Activated T-helper 1 cell treated with anti-CD3 and anti-CD28 coated beads, Interleukin-12 subunit alpha, Interleukin-12 subunit beta, Interleukin-2, Interleukin-4 antibody, amounts not matched to agents 30 ng/mL and 10 ng/mL and 1 ng/mL, durations not matched to agents 14 hours and 24 hours and 36 hours (primary cell): ENCODE measurements at places on chromosomes 3 and 15.

- no peak for DNase-seq
Observed at GRCh38 chr3:195773956-195774537, 37.7 kb downstream of the MUC4 start.

- no peak for DNase-seq
Observed at GRCh38 chr3:135944831-135945230, 20.7 kb upstream of the PPP2R3A start.

GRCh38 chr3:87088993-87089841 is 98.3 kb upstream of the VGLL3 start:
- DNase-seq, result no peak

- DNase-seq, result no peak
Observed at GRCh38 chr3:195286115-195286872, 15.3 kb upstream of the XXYLT1 start.

GRCh38 chr15:96330450-96331143 is at the start of gene NR2F2:
Gene NR2F2 (plus strand): TSS chr15:96330700. CDS start chr15:96332106, 1,406 bp downstream.
- DNase-seq, result peak; percentile 47

GRCh38 chr15:38440353-38441129 is 13.4 kb upstream of the FAM98B start:
- DNase-seq, result peak; percentile 38

GRCh38 chr15:50676799-50677483 is 9.7 kb downstream of the TRPM7 start:
- DNase-seq, result no peak

- no peak for DNase-seq
Observed at GRCh38 chr3:119695480-119695879, 7.3 kb upstream of the CFAP91 start.

DNA sequence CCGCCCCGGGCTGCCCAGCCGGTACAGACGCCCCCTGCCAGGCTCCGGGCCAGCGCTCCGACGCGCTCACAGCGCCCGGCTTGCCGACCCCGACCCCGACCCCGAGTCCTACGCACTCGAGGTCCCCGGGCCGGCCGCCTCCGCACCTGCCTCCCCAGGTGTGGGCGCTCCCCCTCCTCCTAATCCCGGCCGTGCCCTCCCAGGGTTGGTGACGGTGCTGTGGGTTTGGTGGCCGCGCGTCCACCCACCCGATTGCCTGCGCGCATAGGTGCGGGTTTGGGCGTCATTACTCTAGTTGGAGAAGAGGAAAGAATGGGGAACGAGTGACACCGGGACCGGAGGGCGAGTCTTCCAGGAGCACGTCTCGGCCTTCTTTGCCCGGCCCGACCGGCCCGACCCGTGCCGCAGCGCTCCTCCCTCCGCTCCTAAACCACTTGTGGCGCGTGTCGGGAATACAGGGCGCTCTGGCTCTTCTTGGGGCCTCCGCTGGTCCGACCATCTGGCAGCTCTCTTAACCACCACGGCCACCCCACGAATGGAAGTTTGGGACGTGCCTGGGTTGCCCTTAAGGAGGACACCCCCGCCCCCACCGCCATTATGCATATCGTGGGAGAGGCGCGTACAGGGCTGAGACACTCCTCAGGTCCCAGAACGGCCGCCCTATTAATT is 810 bp upstream of the THRB start:
- no peak for DNase-seq

- DNase-seq, result no peak
Observed at GRCh38 chr3:115683773-115684172, 60.5 kb downstream of the GAP43 start.

DNA sequence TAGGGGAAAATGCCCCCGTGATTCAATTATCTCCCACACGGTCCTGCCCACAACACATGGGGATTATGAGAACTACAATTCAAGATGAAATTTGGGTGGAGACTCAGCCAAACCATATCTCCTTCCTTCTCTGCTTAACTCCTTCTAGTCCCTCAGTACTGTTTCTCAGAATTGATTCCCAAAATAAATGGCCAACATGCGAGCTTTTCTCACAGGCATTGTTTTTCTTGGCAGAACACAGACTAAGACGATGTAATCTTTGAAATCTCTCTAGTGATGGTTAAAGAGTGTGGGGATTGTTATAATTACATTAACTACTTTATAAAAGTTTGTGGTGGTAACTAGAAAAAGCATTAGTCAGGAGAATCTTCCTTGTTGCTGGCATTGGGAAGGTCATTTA is 366.5 kb downstream of the LPP start:
- DNase-seq, result no peak

GRCh38 chr3:195596765-195597171 is 13.0 kb upstream of the APOD start:
- no peak for DNase-seq

DNA sequence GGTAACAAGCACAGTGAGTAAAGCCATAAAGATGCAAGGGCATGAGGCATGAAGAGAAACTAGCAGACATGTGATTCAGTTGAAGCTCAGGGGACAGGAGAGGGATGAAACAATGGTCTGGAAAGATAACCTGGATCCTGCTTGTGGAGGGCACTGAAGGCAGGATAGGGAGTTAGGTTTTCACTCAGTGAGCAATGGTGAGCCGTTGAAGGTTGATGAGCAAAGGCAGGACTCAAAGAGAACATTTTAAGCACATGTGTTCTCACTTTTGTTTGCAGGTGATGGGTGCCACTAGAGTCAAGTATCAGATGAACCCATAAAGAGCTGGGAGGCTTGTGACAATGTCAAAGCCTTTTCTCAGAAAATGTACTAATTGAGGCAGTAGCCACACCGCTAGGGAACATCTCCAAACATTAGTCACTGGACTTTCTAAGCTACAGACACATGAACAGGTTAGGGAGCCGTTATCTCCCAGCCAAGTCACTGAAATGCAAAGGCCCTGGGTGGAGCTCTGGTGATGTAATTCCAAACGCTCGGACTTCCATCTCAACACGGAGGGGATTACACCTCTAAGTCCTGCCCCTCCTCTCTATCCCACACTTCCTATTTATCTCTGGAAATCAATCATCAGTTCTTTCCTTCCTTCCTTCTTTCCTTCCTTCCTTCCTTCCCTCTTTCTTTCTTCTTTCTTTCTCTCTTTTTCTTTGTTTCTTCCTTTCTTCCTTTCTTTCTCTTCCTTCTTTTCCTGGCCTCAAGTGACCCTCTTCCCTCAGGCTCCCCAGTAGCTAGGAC is 22.7 kb downstream of the KLHL6 start:
- DNase-seq, result no peak

DNA sequence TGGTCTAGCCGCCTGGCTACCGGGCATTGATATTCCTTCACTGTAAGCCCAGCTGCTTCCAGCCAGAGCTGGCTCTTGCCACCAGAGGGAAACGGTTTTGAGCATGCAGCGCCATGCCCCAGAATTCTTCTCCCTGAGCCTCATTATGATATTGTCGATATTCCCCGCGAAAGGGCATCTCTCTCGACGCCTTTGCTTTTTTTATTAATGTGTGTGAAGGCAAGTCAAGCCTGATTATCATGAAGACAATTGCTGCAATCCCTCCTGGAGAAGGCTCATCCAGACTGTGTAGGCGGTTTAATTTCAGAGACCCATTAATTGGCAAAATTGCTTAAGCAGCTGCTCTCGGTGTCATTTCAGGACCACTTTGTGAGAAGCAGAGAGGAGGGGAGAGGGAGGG is 321.2 kb upstream of the TLE3 start:
- DNase-seq, result no peak

GRCh38 chr15:85727068-85727467 is 67.7 kb downstream of the KLHL25 start:
- DNase-seq, result no peak

DNA sequence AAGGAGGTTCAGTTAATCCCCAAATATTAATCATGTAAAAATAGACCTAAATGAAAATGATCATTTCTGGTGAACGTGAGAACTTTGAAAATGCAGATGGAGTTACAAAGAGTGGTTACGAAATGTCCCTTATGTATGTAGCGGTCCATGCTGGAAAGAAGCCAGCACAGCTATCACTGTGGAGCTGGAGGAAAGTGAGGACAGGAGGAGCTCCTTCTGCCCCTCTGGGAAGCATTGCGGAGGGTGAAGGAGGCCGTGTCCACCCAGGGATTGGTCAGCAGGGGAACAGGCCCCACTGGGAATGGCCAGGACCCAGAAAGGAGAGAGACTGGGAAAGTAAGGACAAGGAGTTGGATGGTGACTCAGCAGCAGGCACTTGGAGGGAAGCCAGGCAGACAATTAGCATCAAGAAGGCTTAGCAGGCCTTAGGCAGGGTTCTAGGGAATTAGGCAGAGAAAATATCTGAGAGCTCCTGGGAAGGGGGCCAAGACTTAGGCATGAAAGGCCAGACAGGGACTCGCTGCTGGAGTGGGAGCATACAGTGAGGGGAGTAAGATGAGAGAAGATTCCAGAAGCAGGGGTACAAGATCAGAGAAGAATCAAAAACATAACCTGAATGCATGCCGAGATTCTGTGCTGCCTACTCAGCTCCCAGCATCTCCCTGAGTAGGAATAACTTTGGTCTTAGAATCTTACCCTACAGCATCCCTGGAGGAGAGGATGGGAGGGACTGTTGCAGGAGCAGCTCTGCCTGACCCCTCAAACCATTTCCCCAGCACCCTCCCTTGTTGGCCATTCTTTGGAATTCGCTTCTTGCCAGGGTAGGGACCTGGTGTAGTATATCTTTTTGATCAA is 171.0 kb upstream of the UMPS start:
- DNase-seq, result no peak

DNA sequence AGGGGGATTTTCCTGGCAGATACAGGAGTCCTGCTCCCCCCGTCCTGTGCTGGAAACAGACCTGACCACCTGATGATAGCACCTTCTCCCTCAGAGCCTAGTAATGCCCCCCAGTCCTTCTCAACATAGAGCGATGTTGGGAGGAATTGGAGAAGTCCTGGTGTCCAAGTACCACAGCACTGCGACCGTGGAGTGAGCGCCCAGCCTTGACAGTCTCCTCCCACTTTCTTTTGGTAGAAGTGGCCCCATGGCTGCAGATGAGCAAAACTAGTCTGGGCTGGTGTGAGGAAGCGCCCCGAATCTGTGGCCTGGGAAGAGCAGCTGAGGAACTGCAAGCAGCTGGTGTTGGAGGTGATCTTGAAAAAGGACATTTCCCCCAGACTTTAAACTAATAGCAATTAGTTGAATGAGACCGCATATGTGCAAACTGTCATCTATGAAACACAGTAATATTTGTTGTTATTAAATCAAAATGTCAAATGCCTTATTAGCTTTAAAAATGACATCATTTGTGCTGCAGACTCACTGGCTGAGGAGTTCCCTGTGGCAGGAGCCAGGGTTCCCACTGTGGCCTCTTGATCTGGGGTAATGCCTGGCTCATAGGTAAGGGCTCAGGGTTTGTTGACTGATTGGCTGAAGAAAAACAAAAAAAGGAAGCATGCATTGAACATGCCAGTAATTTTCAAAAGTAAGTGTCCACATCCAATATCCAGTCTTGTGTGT is 121.8 kb downstream of the CACNA2D3 start:
- DNase-seq, result no peak

- no peak for DNase-seq
Observed at GRCh38 chr3:149424918-149425317, 47.5 kb upstream of the TM4SF1 start.

GRCh38 chr3:37918627-37919026 is 56.9 kb downstream of the CTDSPL start:
- no peak for DNase-seq

DNA sequence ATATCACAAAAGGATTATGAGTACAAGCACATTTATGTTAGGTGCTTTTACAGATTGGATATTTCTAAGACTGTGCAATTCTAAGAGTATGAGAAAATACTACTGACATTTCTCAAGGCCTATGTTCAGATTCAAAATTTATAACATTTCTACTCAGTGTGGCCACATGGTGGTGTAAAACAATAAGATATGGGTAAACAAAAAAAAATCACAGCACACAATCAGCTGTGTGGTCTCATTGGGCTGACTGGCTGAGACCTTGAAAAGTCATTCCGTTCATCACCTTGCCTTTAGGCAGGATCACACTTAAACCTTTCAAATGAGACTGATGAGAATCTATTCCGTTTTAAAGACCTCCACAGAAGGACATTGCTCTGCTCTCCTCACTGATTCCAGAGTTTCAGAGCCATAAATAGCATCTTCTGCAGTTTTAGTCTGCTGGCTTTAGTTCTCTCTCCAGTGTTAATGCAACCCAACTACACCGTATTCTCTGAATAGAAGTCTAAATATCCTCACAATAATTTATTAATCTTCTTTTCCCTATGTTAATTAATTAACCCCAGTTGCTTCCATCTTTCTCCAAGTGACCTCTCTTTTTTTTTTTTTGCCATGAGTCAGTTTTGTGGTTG is 158.2 kb downstream of the SPATA16 start:
- DNase-seq, result no peak
